ENCODE measurements at places on chromosomes 6 and 20.

DNA sequence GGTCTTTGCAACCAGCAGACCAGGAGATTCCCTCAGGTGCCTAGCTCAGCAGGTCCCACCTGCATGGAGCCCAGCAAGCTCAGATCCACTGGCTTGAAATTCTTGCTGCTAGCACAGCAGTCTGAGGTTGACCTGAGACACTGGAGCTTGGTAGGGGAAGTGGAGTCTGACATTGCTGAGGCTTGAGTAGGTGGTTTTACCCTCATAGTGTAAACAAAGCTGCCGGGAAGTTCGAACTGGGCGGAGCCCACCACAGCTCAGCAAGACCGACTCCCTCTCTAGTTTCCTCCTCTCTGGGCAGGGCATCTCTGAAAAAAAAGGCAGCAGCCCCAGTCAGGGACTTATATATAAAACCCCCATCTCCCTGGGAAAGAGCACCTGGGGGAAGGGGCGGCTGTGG lies 34.3 kb downstream of the PRSS35 start:
- no peak for DNase-seq

GRCh38 chr20:37880726-37881591 lies 22.0 kb upstream of the VSTM2L start:
- DNase-seq, result no peak

- no peak for DNase-seq
These were observed 142.6 kb upstream of the HMGN3 start for GRCh38 chr6:79377047-79377446.

DNA sequence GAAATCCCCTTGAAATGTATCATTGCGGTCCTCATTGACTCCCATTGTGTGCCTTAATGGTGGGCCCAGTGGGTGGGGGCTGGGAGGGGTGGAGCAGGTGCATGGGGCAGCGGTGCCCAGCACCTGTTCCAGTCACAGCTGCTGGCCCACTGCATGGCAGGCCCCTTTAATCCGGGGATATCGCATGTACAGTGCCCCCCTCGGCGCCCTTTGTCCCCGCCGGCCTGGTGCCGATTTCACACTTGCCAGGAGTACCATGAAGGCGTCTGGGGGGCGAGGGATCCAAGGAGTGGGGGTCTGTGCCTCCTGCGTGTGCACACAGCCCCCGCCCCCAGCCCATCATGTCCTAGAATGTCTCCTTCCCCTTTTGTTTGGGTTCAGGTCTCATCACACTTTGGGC lies 2.8 kb downstream of the SNAI1 start:
- no peak for DNase-seq

- DNase-seq, result no peak
These were observed 28.6 kb downstream of the PPARD start for GRCh38 chr6:35370785-35371493.

DNA sequence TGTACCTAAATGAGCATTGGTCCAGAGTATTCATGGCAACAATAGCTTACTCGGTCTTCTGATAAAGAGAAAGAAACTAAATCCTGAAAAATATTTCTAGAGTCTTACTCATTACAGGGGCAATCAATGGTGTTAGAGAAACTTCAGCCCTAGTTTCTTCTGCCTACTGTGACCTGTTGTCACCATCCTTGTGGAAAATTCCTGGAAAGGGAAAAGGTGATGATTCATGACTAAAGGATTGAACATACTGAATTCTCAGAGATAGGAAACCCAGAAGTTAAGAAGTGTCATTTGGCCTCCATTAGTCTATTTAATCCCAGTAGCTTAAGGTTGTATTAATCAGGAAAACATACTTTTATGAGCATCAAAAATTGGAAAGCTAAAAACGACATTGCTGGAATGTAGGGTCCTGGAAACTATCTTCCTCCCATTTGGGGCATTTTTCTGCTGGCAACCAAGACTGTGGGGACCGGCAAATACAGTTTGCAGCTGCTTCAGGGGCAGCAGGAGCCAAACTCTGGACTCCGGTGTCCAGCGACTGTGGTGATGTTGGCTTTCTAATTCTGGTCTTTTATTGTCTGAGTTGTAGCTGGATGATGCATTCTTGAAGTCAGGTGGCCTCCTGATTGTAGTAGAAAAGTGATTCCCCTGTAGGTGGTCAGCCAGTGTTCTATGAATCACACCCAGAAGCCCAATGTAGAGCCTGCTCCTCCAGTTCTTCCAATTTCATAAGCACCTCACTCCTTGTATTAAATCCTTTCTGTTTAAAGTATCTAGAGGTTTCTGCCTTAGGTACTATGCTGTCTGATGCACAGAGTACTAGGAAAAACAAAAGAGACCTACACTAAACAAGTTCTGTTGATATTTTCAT lies 67.6 kb downstream of the LCA5 start:
- no peak for DNase-seq

GRCh38 chr6:5314191-5314865 lies 53.0 kb downstream of the FARS2 start:
- DNase-seq, result peak; percentile 52

- peak; percentile 82 for DNase-seq
These were observed 54.5 kb downstream of the STMND1 start for GRCh38 chr6:17156112-17156921.

- DNase-seq, result peak; percentile 26
These were observed 49.7 kb downstream of the KLHL31 start for GRCh38 chr6:53615633-53616449.

DNA sequence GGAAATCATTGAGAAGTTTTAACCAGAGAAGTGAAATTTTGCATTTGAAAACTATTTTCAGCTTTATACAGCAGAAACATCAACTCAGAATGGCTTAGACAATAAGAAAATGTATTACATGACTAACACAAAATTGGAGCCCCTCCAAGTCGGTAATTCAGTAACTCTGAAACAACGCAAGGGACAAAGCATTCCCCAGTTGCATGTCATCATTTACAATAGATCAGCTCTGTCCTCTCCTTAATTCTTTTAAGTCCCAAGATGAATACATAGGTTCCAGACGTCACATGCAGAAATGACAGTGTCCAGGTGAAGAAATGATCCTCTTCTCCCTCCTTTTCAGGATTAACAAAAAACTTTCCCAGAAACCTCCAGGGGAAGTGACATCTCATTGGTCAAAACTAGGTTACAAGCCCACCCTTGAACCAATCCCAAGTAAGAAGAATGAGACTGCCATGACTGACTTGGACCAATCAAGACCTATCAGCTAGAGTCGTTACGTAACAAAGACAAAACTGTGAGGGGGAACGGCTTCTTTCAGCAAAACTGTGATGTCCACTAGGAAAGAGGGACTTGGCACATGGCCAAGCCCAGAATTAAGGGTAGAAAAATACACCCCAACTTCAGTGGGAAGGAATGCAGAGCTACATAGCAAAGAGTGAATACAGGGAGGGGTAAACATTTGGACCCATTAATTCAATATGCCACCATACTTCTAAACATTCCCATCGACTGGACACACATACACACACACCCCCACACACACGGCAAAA lies 149.8 kb upstream of the PRND start:
- no peak for DNase-seq

GRCh38 chr6:146433881-146434731 lies 109.5 kb upstream of the RAB32 start:
- no peak for DNase-seq

DNA sequence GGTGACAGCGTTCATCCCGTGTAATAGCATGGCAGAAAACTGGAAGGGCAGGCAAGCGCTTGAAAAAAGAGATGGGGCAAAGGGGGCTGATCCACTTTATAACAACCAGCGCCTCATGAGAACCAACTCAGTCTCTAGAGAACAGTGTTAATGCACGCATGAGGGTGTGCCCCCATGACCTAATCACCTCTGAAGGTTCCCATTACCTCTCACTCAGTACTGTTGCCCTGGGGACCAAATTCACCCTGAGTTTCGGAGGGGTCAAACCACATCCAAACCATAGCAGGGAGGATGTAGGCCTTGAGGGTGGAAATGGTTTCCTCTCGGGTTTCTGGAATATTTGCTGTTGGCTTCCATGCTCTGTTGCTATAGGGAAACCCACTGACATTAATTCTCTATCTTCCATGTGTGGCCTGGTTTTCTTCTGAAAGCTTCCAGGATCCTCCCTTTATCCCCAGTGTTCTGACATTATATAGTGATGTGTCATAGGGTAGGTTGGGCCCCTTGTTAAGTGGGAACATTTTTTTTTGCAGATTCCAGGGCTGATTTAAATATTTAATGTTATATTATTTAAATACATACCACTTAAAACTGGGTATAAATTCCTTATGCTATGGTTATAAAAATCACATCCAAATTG lies 65.2 kb downstream of the PPP1R14C start:
- no peak for DNase-seq

DNA sequence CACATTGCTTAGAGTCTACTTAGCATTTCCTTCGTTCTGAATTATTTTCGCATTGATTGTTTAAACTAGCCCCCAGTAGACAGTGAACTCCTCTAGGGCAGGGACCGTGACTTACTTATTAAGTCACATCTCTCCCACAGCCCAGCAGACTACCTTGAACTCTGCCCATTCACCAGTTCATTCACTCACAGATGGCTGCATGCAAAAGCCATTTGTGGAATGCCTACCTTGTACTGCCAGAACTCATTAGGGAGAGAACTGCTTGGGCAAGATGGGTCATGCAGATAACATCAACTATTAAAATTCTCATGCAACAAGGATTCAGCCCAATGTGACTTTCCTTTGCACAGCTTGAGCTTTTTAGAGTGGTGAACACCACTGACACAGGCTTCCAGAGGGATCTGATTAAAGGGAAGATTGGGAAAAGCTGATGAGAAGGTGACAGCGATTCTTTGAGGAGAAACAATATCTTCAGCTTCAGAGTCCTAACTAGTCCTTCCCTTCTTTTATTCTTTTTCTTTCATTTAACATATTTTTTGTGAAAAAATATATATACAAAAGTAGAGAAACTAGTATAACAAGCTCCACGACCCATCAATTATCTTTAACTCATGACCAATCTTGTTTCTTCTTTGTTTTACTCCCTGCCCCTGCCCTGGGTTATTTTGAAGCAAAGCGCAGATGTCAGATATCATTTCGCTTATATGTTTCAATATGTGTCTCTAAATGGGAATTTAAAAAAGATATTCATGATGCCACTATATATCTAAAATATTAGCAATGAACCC lies 273.9 kb downstream of the CDC5L start:
- DNase-seq, result no peak

- no peak for DNase-seq
These were observed 174.9 kb downstream of the FRK start for GRCh38 chr6:115885636-115886366.

- DNase-seq, result no peak
These were observed 172.4 kb upstream of the MYLIP start for GRCh38 chr6:15956205-15957106.

Measured in putamen (tissue), 1 donor.